RKO (cell line): ENCODE measurements at places on chromosomes 12 and 14.

- no peak for DNase-seq
Observed at GRCh38 chr12:91094032-91094662, 17.1 kb downstream of the LUM start.

DNA sequence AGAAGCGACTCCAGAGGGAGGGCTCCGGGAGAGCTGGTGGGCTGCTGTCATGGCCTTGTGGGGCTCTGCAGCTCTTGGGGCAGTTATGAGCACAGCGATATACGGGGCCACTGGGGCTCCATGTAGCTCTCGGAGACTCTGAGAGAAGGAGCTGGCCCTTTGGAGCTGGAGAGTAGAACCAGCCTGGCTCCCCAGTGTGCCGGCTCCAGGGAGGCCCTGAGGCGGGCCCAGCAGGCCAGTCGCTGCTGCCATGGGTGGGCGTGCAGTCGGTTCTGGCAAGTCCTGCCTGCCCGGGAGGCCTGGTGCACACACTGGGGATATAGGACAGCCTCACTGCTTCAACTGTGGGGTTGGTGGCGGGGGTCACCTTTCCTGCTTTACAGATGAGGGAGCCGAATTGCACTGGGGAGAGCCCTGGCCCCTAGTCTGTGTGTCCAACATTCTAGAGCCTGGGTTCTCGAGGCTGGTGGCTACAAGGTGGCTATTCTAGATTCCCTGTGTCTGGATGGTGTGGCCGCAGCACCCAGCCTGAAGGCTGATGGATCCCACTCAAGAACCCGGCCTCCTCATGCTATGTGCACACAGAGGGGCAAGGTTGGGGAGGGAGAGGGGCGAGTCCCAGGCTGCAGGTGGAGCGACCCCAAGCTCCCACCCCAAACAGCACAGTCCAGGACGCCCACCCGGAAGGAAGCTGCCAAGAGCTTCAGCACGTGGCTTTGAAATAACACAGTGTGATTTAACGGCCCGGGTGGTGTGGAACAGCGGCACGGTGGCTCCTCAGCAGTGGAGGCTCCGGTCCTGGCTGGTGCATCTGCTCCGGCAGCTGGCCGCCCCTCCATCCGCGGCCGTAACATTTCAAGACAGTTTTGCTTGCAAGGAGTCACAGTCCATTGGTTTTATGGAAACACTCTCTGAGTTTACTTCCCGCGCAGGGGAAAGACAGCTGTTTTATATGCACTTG is 188.3 kb upstream of the C14orf180 start:
- no peak for DNase-seq

DNA sequence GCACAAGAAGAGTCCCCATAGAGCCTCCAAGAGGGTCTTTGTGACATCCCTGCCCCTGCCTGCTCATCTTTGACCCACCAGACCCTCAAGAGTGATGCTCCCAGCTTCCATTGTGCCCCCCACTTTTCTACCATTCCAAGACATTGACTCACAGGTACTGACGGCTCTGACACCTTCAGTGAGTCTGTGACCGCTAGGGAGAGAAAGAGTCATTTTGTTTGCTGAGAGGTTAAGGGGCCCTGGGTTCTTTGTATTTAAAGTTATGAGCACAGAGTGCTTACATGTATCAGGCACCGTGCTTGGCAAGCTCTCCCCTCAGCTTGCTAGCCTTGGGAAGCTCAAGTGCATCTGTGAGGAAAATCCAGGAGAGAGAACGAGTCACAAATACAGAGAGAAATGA is 7.1 kb upstream of the KRT82 start:
- no peak for DNase-seq

DNA sequence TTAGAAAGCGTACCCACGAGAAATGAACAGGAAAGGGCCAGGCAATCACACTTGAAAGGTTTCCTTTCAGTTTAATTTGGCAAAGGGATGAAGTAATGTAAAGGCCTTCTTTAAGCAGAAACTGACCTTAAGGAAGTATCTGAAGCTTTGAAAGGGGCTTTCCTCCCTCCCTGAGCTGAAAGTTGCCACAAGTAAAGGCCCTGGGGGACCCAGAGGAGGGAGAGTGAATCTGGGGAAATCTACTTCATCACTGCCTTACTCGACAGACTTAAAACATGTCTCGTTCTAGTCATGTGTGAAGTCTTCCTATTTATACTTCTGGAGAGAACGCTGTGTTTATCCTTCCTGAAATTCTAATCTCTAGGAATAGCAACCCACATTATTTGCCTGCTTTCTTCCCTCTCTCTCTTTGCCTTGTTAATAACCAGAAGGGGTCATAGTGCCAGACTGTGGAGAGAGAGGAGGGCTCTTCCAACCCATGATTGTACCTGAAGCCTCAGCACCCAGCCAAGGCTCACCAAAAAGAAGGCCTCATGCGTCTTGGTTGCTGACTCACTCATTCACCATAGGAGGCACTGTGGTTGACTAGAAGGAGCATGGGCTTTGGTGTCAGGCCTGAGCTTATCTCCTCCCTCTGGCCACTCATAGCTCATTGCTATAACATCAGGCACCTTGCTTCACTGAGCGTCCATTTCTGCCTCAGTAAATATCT is 10.2 kb upstream of the GPX2 start:
- no peak for DNase-seq

DNA sequence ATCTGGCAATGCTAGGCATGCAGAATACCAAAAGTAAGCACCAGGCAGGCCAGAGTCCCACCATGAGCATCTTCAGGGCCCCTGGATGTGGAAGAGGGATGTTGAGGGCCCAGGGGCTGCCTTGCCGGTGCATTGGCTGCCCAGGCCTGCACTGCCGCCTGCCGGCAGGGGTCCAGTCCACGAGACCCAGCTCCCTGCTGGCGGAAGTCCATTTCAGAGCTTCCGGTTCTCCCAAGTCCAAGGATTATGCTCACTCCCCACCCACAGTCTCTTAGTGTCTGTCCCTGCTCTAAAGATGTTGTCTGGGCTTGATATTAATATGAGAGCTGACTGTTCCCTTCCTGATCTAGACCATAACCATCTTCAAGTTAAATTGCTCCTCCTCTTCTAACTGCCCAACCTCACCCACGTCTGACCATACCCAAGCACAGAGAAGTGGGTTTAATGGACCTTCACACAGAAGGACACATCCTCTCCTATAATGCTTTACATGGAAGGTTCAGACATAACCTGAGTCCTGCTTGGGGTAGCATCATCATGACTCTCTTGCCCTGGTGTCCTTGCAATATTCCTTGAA is 117.4 kb downstream of the DAD1 start:
- no peak for DNase-seq

DNA sequence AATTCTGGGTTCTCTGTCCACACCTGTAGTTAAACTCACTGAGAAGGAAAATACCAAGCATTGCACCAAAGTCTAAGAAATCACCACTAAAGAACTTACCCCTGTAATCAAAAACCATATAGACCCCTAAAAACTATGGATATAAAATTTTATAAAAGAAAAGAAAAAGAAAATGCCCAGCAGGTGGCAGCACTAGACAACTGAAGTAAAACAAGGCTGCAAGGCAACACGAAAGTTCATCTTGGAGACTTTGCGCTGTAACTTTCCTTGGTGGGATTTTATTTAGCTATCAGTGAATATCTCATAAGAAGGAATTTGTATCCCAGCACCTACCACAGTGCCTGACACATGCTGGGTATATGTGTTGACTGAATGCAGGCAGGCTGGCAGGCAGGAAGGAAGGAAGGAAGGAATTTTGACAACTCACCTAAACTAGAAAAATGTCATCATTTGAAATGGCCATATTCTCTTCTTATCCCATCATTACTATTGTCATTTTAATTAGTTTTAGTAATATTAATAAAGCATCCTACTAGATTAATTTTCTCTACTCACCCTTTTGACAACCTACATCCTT is 68.2 kb upstream of the ETV6 start:
- DNase-seq: peak; percentile 71

- DNase-seq: no peak
Observed at GRCh38 chr14:79585845-79586244, 625.5 kb downstream of the DIO2 start.

GRCh38 chr14:61192989-61193388 is 88.1 kb downstream of the TMEM30B start:
- no peak for DNase-seq

DNA sequence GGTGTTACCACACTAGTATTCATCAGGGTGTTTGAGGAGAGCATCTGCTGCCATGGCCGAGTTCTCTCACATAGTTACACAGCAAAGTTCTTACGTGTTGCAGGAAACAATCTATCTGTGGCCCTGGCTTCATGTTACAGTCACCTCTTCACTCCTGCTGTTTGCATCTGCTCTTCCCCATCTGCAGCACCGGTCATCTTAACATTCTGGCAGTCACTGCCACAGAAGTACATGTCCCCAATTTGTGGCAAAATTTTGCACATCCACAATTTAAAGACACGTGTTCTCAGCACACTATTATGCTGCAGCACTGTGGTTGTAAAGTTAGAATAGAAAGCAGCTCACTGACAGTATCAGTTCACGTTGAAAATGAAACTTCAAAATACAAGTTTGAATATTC is 23.2 kb downstream of the MAPK1IP1L start:
- no peak for DNase-seq

DNA sequence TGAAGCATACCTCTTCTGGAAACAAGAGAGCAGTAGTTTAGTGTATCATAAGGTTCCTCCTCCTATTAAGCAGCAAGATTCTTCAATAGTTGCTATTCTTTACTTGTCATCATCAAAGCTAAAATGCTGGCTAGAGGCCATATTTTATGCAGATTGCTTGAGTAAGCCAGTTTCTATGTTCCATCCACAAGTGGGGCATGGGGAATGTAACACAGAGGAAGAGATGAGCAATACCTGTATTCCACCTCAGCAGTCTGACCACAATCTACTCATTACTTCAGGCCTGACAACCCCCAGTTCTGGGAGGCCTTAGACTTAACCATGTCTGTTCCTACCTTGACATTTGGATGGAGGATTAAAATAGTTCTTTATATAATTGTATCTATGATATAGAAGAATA is 423.6 kb downstream of the BTG1 start:
- DNase-seq: no peak

GRCh38 chr14:24880689-24881088 is 169.3 kb downstream of the STXBP6 start:
- DNase-seq: no peak

DNA sequence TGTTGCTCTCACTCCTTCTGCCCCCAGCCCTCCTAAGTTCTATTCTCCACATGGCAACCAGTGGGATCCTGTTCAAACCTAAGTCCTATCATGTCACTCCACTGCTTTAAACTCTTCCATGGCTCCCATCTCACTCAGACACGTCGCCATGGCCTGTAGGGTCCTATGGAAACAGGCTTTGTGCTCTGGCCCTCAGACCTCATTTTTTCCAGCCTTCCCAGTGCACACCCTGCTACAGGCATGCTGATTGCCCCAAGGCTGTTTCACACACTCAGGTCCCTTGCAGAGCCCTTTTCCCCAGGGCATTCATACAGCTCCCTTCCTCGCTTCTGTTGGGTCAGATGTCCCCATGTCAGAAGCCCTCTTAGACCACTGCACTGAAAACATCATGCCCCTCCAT is 11.2 kb upstream of the MED13L start:
- DNase-seq: no peak

DNA sequence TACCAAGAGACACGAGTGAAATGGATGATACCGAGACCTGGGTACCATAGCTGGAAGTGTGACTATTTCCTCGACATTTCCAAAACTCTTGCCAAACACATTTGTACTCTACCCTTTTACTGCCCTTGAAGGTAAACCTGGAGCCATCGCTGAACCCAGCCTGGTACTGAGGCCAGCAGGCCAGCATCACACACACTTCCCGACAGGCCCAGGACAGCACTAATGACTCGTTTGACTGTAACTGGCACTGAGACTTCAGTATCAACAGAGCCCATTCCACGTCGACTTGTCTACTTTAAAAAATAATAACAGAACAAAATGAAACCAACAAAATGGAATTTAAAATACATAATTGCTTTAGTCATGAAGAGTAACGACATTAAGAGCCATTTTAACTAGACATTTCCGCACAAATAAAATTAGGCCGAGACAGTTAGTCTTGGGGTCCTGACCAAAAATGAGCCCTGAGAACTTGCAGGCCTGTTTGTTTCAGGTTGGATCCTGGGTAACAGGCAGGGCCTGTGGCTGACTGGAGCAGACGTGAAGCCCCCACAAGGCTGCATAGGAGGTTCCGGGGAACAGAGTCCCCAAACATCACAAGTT is 94.3 kb downstream of the RIMBP2 start:
- no peak for DNase-seq

DNA sequence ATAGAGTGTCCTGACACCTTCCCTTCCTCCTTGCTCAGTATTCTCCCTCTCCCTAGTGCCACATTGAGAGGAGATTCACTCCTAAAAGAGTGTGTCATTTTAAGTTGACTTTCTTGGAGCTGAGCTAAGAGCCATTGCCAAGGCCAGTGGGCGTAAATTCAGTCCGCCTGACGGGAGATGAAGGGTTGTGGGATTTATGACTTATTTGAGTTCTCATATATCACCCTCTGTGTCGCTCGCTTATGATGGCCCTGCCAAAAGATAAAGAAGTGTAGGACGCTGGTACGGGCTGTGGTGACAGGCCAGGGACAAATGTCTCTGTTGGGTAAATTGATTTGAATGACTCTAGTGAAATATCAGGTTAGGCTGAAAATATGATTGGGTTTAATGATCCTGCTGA is 867.4 kb downstream of the NRXN3 start:
- DNase-seq: no peak

DNA sequence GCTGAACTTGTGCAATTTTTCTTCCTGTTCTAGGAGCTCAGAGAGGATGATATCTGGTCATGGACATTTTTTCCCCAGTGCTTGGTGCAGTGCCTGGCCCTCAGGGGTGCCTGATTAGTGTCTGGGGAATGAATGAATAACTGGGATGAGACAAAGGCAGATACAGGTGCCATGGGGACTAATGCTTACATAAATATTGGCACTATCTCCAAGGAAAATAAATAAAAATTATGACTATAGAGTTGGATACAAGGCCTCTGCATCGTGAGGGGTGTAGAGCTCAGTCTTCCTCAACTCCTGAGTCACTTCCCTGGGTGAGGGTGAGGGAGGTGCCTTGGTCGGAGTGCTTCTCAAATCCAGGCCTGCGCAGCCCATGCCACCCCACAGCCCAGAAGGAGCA is 188.6 kb downstream of the KCNA5 start:
- no peak for DNase-seq

- DNase-seq: no peak
Observed at GRCh38 chr14:101400830-101401229, 160.5 kb upstream of the DIO3 start.

- no peak for DNase-seq
Observed at GRCh38 chr14:105602799-105603793, 76.7 kb downstream of the TMEM121 start.

DNA sequence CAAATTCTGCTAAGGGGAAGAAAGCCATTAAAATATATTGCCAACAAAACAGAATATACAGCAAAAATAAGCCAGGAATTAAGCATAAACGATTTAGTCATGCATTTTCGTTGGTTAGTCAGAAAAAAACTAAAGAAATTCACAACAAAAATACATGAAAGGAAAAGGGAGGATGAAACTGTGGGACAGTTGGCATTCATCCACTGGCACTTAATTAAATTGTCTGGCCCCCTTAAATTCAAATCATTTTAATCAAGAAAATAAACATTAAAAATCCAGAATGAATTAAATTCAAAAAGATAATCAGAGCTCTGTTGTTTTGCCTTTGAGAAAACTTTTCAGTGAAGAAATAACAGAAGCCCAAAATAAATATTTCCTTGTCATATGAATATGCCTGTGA is 264.6 kb upstream of the TMTC1 start:
- DNase-seq: no peak

GRCh38 chr12:1107669-1108068 is 116.6 kb downstream of the ERC1 start:
- DNase-seq: no peak

- peak; percentile 57 for DNase-seq
Observed at GRCh38 chr12:90896164-90896563, 58.8 kb downstream of the CCER1 start.

- no peak for DNase-seq
Observed at GRCh38 chr12:112161711-112162110, 36.4 kb downstream of the TRAFD1 start.
